ENCODE measurements at places on chromosomes 4 and X.
A peak's percentile ranks its signal among the peaks of the same experiment; 100 is the strongest.

DNA sequence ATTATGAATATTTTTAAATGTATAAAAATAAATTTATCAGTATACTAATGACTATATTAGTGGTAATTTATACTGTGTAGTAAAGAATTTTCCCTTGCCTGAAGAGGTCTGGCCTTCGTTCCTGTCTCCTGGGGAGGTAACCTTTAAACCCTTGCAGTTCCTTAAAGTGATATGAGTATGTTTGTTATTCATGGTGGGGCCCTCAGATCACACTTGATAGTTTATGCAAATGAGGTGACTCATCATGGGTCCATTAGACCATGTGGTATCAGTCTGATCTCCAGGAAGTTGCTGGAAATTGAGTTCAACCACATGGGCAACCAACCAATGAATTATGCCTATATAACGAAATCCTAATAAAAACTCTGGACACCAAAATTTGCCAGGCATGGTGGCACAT, 904.1 kb downstream of the RPA4 start:
- DNase-seq = no peak

GRCh38 chr4:95516528-95517017, 32.2 kb downstream of the UNC5C start:
- DNase-seq = peak; percentile 59

GRCh38 chr4:1978226-1978625, 30.5 kb downstream of the NELFA start:
- no peak for DNase-seq

DNA sequence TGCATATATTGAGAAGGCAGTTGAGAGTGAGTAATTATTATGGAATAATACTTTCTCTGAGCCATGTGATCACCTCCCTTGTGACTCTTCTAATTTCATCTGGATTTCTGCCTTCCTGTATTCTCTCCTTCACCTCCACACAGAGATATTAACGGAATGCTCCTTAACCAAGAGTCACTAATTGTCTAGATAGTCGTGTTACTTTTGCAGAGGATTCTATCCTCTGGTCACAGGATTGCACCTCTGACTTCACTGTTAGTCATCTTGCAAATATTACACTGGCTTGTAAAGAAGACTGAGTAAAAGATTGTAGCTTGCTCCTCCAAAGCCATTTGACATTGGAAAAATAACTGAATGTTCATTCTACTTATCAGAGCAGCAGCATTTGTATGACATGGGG, 160.9 kb downstream of the SH2D1A start:
- DNase-seq = no peak

GRCh38 chr4:4641254-4641653, 99.4 kb upstream of the STX18 start:
- no peak for DNase-seq

- peak; percentile 65 for DNase-seq
These were observed 33.1 kb downstream of the FTHL17 start for GRCh38 chrX:31038575-31039326.

GRCh38 chrX:82127228-82128123, 925.6 kb downstream of the SH3BGRL start:
- no peak for DNase-seq

DNA sequence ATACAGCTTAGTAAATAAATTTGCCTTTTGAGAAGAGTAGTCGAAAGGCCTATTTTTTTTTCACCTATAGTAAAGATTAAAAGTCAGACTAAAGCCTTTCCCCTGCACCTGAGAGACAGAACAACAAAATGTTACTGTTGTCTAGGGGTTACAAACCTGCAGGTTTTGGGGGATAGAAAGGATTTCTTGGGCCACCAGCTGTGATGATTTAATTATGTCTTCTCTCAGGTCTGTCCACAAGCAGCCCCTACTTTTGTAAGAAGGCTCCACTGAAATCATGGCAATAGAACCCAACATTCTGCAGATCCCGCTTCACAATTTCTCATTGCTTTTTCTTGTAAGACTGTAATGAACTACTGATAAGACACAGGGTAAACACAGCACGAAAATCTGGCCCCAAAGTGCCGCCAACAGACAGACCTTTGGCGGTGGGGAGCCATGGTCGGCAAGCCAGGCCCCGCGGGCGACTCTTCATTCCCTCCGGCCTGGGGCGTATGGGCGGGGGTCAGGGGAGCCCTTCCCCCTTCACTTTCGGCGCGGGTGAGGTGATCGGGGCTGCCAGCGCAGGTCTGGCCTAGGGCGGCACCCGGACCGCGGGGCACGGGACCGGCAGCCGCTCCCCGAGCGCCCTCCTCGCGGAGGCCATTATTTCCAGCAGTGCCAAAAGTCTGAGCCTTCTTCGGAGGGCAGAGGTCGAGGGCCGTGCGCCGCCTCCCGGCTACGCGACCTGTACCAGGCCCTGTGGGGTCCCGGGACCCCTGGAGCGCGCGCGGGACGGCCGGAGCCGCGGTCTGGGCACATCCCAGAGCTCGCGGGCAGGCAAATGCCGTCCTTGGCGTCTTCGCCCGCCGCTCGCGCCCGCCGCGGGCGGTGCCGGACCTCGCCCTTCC, 812 bp upstream of the KDM6A start:
- peak; percentile 74 for DNase-seq

DNA sequence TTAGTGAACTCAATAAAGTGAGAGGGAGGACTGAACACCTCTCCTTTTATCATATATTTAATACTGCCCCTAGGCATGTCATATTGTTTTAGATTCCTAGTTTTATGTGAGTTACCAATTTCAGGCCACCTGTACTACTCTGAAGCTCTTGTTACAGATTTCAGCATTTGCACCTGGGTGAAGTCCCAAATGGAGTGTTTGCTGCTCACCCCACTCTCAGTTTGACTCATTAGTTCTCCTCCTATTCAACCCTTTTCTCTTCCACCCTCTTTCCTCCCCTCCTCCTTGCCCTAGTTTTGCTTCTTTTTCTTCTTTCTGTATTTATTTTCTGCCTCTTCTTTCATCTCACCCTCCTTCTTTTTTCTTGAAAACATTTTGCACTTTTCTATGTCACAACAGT, 1852.2 kb upstream of the IGFBP7 start:
- DNase-seq = no peak

DNA sequence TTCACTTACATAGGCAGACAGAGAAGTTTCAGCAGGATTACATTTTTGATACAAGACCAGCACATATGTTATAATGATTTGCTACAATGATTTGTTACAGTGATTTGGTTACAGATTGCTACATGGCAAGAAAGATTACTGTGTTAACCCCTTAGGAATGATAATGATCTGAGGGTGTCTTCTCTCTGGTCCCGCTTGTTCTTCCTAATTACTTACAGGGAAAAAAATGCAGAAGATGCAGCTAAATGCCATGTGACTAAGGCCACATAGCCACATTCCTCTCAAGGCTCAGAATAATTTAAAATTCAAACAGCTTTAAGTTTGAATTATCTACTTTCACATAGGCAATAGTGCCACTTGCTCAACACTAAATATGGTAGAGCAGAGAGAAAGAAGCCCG, 9.7 kb upstream of the LAP3 start:
- no peak for DNase-seq

- peak; percentile 83 for DNase-seq
These were observed at the start of gene BEX5 for GRCh38 chrX:102155806-102156179. TSS of gene BEX5 (minus strand) at chrX:102155977. CDS start at chrX:102154265, 1,712 bp downstream.

DNA sequence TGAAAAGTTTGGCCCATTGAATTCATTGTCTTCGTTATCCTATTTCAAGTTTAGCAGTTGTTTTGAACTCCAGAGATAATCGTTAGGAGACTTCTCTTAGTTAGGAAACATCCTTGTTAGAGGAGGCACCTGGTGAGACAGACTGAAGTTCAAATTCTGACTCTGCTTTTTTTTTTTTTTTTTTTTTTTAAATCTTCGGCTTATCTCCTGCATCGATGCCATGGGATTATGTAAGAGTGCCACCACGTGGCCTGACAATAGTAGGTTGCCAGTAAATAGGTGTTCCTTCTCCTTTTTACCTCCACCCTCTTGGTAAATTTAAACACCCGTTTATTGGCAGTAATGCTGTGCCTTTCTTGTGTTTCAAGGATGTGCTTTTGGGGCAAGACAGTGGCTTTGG, 149.3 kb downstream of the SOWAHB start:
- peak; percentile 80 for DNase-seq

DNA sequence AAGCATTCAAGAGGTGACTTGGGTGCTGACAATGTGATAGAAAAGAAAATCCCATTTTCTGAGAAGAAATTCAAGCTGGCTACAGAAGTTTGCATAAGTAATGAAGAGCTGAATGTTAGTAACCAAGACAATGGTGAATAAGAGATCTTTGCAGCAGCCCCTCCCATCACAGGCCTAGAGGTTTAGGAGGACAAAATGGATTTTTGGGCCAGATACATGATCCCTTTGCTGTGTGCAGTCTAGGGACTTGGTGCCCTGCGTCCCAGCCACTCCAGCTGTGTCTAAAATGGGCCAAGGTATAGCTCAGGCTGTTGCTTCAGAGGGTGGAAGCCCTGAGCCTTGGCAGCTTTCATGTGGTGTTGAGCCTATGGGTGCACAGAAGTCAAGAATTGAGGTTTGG, 107.0 kb upstream of the EPHA5 start:
- DNase-seq = no peak

DNA sequence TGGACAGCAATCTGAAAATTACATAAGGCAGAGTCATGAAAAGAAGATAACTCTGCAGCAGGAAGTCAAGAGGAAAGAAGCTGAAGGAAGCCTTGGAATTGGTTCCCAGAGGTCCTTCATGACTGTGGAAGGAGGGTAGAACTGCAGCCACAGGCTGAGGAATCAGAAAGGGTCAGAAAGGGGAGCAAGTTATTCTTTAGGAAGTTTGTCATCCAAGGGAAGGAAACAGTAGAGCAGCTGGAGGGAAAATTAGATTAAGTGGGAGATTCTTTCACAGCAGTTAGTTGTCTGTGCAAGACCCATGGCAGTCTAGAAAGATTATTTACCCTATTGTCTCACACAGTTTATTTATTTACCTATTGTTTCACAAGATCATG, 9.3 kb upstream of the ADH1C start:
- no peak for DNase-seq

GRCh38 chr4:25535278-25535677, 120.4 kb upstream of the SLC34A2 start:
- peak; percentile 85 for DNase-seq

DNA sequence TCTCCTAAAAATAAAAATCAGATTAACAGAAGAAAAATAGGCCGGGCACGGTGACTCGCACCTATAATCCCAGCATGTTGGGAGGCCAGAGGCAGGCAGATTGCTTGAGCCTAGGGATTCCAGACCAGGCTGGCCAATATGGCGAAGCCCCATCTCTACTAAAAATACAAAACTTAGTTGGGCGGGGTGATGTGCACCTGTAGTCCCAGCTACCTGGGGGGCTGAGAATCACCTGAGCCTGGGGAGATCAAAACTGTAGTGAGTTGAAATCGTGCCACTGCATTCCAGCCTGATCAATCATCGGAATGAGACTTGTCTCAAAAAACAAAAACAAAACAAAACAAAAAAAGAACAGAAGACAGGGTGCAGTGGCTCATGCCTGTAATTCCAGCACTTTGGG, 32.8 kb upstream of the NOCT start:
- no peak for DNase-seq

GRCh38 chr4:186979961-186980745, 256.5 kb upstream of the FAT1 start:
- DNase-seq = no peak

DNA sequence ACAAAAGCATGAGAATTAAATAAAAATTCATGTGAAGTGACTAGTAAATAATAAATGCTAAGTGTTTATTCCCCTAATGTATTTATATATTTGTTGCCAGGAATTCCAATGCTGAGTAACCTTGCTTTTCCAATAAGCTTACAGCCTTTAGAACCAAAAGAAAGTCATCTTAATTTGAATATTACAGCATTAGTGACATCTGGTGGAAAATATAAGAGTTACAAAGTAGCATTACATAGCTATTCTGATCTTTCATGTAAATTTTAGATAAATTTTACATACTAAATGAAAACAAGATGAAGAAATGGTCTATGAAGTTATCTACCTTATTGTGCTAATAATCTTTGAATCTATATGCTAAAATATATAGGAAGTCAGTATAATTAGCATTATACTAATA, 10.4 kb downstream of the MAD2L1 start:
- peak; percentile 28 for DNase-seq

DNA sequence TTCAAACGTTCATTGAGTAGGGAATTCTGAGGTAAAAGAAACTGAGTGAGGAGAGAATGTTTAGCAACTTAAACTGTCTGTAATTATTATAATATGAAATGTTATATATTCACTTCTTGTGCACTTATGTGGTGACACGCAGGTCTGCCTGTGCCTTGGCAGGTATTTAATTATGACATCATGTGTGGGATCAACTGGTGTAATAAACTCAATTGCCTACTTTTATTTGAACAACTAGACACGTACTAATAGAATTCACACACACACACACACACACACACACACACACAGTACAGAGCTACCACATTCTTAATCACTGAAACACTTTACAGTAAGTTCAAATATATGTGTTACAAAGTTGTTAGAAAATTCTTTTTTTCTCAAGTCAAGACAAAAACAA, 20.7 kb upstream of the SLC25A31 start:
- no peak for DNase-seq

DNA sequence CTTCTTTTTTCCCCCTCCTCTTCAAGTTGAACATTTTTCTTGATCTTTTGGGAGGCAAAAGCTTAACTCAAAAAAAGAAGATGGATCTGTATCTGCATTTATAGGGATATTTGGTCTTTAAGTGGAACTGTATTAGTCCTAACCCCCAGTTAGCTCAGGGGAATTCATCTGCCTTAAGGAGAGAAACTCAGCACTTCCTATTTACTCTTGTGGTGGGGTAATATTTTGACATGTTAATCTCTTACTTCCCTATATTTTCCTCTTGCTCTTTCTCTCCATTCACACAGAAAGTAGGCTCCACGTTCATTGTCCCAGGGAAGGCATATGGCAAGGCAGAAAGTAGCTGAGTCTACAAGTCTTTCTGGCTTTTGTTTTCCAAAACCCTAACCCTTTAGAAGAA, 5.3 kb downstream of the LRRC66 start:
- no peak for DNase-seq

DNA sequence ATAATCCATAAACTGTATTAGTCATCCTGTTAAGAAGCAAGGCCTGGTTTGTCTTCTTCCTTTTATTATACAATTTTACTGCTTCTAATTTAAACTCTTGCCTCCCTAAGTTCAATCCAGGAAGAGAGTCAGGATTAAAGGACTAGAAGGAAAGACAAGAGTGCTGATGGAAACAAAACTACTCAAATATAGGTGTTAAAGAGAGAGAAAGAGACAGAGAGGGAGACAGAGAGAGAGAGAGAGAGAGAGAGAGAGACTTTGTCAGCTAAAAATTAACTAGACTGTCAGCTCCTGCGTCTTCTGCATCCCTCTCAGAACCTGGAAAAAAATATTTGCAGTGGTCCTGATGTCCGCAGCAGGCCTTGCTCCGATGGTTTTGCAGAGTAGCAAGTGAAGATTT, 13.5 kb upstream of the FGG start:
- no peak for DNase-seq

Measured in eye (tissue), 1 donor.